ENCODE measurements at places on chromosomes 16 and 17.

- DNase-seq: no peak
Measured at GRCh38 chr17:83103200-83103942, 24.0 kb downstream of the METRNL start.

GRCh38 chr16:3654249-3654991 lies at the start of gene DNASE1:
Gene DNASE1 (plus strand): TSS chr16:3654691. CDS start chr16:3655374, 683 bp downstream.
- peak; percentile 55 for DNase-seq

DNA sequence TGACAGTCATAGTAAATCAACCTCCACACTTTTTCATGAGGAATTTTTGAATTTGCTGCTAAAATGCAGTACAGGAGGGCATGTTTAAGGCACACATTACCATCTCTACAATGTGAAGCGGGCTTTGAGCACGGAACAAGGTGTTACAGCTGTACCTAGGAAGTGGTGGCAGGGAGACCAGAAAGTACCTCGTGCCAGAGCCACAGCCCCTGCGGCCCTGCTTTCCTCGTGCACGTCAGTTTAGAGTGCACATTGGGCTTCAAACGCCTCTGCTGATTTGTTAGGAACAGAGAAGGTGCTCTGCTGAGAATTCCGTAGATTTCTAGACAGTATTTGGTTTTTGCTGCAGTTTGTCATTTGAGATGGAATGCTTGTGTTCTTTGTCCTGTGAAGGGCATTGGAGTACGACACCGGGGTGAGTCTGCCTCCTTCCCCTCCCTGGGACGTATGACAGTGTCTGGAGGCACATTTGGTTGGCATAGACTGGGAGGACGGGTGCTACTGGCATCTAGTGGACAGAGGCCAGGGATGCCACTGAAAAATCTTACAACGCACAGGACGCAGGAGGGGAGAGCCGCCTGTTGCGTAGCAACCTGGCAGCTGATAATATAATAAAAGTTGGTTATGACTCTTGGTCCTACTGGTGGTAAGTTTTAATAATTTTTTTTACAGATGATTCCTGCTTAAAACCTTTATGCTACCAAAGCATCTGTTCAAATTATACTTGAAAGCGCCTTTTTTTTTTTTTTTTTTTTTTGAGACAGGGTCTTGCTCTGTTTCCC lies 9.1 kb downstream of the FOXK2 start:
- DNase-seq: peak; percentile 75

DNA sequence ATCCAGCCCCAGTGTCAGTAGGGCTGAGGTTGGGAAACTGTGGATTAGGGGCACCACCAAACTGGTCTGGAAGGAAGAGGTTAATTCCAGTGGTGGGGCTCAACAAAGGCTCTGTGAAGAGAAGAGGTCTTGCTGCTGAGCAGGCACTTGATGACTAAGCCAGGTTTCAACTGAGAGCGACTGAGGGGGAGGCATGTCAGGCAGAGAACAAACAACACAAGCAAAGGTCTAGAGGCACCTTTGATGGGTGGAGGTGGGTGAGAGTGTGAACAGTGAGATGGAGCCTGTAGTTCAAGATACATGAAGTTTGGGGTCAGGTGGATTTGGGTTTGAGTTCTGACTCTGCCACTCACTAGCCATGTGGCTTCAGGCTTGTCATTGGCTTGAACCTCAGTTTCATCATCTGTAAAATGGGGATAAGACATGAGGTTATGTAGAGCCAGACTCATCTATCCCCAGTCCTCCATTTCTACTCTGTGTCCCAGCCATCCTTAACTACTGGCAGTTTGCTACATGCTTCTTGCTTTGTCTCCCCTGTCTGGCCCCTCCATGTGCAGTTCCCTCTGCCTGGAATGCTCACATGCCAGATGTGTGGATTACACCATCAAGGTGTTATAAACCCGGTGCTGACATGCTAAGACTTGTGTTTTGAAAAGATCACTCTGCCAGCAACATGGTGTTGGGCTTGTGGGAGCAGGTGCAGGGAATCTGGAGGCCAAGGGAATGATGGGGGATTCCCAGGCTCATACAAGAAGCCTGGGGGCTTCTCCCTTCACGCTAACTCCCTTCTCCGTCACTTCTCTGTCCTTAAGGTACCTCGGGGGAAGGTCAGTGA lies 3.0 kb upstream of the RMI2 start:
- no peak for DNase-seq

GRCh38 chr16:9429646-9430330 lies 338.3 kb downstream of the HAPSTR1 start:
- DNase-seq: no peak

DNA sequence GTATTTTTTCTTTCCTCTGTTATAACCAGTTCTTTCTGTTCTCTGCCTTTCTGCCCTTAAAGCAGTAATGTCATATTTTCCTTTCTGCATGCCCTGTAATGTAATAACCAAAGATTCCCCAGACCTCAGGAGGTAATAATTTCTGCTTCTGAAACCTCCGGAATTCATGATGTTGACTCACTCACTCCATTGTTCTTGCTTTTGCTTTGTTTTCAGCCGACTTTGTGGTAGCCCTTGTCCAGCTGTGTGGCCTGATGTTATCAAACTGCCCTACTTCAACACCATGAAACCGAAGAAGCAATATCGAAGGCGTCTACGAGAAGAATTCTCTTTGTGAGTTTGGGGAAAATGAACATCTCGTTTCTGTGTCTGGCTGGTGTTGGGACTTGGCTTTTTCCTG lies 55.9 kb downstream of the CDK12 start:
- DNase-seq: no peak

- no peak for DNase-seq
Measured at GRCh38 chr16:49615576-49615975, 240.3 kb downstream of the ZNF423 start.

GRCh38 chr16:56732832-56733231 lies 2.9 kb downstream of the NUP93 start:
- no peak for DNase-seq

- no peak for DNase-seq
Measured at GRCh38 chr16:69741519-69741918, 13.2 kb downstream of the NOB1 start.

DNA sequence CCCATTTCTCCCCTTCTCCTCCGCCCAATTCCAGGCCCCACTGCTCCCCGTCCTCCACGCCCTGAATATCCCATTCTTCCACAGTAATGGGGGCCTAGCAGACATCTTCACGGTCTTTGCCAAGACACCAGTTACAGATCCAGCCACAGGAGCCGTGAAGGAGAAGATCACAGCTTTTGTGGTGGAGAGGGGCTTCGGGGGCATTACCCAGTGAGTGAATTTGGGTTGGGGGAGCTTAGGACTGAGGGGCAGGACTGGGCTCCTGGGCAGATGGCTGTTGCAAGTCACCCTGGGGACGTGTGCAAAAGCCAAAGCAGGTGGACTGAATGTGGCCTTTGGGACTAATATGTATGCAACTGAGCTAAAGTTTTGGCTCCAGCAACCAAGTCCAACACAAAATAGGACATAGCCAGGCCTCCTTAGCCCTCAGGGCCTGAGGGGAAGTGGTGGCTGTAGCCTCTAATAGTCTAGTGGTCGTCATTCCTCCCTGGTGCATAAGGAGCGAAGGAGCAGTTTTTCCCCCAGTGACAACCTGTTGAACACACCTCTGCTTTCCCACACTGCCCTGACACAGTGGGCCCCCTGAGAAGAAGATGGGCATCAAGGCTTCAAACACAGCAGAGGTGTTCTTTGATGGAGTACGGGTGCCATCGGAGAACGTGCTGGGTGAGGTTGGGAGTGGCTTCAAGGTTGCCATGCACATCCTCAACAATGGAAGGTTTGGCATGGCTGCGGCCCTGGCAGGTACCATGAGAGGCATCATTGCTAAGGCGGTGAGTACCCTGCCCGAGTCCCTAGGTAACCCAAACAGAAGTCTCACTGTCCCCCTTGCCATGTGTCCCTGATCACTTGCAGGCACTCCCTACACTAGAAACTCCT lies 2.6 kb downstream of the ACADVL start:
- peak; percentile 38 for DNase-seq

- DNase-seq: no peak
Measured at GRCh38 chr16:23821875-23822688, 13.7 kb upstream of the PRKCB start.

DNA sequence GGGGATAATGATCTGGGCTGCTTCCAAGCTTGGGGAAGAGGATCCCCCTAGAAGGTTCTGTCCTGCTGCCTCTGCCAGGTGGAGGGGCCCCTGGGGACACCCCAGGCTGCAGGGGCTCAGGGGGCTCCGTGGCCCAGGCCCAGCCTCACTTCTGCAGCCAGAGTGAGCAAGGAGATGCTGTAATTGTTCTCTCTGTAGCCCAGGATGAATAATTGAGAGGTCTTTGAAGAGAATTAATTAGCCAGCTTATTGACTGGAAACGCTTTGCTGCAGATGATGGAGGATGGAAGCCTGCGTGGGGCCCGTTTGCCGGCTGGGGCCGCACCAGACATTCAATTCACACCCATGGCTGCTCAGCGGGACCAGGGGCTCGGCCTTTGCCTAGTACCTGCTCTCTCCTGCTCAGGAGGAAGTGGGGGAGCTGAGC lies 38.5 kb downstream of the TMEM235 start:
- DNase-seq: peak; percentile 2

DNA sequence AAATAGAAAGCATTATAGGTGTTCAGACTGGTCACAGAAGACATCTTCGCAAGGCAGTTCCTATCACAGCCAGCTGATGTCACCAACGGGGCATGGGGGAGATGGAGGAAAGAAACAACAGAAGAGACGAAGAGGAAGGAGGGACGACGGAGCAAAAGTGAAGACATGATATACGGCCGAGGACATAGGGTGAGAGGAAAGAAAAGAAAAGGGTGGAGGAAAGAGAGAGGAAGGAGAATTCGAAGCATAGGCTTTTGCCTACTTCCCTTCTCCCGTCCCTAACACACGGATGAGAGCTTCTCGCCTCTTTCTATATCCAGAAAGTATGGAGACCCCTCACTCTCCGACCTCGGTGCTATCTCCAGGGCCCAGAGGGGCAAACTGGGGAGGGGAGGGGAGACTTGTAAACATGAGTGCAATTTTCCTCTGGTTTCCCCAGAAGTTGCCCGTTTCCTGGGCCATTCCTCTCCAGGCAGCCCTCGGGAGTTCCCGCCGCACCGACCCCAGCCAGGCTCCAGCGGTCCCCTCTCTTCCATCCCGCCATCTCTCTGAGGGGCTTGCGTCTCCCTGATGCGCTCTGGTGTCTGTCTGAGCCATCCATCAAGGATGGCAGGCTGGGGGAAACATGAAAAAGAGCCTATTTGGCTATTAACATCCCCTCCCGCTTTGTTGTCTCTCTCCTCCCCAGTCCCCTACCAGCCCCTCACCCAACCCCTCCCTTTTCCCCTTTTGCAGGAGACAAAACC lies 26.0 kb downstream of the COPZ2 start:
- DNase-seq: no peak

DNA sequence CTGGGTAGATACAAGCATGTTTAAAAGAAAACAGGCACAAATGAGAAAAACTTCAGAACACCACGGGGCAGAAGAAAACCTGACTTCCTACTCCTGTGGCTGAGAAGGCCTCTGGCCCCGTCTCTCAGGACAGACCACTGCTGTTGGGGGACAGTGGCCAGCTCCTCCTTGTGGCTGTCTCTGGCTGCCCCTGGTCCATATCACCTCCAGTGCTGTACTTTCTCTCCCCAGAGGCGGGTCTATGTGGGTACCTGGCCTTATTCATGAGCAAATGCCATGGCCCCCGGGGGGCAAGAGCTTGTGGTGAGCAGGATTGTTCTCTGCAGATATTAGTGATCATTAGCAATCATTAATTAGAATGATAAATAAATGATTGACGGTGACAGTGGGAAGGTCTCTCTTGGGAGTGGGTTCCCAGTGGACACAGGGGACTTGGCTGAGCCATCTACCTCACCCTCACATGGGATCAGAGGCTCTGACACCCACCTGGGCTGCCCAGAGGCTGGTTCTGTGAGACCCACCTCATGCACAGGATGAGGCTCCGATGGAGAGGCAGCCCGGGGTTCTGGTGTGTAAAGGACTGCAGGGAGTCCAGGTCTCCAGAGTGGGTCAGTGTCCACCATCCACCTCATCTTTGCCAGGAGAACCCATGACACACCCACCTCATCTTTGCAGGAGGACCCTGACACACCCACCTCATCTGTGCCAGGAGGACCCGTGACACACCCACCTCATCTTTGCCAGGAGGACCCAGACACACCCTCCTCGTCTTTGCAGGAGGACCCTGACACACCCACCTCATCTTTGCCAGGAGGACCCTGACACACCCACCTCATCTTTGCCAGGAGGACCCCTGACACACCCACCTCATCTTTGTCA lies 30.6 kb upstream of the CBFA2T3 start:
- peak; percentile 20 for DNase-seq

DNA sequence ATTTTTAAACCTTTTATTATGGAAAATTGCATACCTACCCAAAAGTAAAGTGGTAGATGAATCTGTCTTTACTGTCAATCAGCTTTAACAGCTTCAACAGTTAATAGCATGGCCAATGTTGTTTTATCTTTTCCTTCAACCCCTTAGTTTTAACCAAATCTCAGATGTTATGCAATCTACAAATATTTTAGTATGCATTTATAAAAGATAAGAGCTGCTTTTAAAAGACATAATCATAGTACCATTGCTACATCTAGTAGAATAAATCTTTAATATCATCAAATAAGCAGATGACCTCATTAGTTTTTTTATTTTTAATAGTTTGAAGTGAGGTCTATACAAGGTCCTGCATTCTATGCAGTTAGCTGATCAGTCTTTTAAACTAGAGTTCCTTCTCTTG lies 37.9 kb downstream of the MAP2K4 start:
- no peak for DNase-seq

DNA sequence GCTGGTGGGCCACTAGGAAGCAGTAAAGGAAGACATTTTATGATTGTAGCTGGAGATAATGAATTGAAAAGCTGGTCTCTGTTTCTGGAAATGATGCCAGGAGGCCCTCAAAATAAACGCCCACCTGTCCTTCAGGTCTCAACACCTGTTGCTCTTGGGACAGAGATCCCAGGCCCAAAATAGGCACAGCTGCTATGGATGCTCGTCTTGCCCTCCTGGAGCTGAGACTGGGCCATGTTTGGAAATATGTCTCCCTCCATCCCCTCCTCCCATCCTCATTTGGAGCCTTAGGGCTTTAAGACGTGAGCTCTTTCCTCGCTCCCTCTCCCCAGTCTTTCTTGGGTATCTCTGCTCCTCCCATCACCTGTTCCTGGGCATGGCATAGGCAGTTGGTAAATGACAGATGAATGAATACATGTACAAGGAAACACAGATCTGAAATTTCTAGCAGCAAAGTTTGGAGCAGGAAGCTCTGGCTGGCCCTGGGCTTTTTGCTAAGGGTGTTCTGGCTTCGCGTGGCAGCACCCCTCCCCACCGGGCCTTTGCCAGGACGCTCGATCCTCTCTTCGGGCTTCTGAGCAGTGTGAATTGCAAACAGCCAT lies 33.3 kb downstream of the MYH3 start:
- DNase-seq: no peak

DNA sequence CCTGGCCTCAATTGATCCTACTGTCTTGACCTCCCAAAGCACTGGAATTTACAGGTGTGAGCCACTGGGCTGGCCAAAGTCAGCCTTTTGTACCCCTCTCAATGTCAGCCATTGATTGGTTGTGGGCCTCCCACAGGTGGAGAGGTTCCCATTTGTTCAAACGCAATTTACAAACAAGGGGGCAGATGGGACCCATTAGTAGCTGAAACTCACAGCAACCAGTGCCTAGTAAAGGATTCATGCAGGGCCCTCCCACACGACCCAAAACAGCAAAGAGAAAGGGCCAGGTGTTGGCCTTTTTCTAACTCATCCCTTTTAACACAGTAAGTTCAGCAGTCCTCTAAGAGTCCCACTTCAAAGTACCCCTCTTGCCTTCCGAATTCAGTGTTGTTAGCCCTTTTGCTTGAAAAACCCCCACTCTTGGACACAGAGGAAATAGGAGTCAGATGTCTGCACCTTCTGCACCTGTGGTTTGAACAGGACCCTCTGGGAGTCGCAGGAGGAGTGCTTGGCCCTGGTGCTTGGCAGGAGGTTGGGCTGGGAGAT lies 89.2 kb downstream of the PITPNC1 start:
- no peak for DNase-seq

- DNase-seq: no peak
Measured at GRCh38 chr17:49015924-49016774, 19.0 kb downstream of the IGF2BP1 start.

All from Right ventricle myocardium superior (tissue), 1 donor.